NCI-H524 (cell line): ENCODE measurements at places on chromosomes 11 and 22.

DNA sequence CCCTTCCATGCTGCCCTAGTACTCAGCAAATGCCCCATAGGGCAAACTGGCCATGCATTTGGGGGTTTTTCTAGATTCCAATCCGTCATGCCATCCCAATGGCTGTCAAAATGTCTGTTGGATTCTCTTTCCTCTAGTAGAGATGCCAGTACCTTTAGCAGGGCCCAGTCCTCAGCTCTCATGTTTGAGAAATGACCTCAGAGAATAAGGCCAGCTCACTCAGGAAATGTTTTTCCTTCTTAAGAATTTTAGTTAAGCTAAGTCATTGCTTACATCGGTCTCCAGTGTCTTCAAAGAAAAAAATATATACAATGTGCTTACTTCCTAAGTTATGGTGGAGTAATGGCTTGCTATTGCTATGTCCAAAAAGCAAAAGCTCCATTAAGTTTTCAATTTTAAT, 14.1 kb upstream of the ALKBH3 start:
- DNase-seq = no peak

DNA sequence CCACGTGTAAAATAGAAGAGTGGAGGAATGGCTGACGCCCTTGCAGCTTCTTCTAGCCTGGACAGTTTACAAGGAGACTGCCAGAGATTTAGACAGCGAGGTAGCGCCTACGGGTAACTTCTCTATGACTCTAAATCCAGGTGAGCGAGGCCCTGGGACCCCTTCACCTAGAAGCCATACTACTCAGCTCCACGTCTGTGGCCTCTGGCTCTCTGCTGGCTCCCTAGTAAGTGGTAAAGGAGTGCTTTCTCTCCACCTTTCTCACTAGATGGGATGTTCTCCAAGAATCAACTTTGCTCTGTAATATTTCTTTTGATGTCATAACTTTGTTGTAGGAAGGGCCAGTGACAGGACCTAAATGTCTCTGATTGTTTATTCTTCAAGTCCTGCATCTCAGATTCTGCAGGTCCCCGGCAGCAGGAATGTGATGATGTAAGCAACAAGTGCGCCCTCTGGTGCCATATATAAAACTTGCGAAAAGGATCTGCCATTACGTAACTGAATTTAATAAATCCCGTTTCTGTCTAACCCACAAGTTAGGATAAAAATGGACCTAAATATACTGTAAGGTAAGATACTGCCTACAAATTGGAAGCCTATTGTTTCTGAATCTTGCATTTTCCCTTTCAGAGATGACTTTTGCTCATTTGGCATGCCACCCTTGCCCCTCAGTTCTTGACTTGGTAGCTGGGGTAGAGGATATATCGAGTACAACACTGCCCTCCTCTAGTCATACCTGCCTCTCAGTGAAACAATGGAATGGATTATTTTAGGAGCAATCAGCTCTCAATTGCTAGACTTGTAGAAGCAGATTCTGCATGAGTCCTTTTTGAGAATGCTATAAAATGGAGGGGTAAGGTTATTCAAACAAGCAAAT, 11.0 kb upstream of the PTPN5 start:
- no peak for DNase-seq

GRCh38 chr11:29161191-29161590, 855.6 kb downstream of the KCNA4 start:
- peak; percentile 23 for DNase-seq

DNA sequence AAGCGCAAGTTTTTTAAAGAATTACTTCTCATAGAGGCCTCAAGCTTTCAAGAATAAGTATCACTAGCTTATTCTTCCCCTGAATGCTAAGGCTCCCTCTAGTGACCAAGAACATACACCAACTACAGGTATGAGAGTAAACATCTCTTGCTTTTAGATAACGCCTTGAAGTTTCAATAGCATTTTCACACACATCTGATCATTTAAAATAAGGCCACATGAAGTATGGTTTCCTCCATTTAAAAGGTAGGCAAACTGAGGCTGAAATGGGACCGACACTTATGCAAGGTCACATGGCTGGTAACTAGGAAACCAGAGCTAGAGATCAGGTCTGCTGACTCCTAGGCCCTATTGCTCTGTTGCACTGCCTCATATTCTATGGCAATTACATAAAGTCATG, 66.5 kb downstream of the CCDC34 start:
- peak; percentile 23 for DNase-seq

DNA sequence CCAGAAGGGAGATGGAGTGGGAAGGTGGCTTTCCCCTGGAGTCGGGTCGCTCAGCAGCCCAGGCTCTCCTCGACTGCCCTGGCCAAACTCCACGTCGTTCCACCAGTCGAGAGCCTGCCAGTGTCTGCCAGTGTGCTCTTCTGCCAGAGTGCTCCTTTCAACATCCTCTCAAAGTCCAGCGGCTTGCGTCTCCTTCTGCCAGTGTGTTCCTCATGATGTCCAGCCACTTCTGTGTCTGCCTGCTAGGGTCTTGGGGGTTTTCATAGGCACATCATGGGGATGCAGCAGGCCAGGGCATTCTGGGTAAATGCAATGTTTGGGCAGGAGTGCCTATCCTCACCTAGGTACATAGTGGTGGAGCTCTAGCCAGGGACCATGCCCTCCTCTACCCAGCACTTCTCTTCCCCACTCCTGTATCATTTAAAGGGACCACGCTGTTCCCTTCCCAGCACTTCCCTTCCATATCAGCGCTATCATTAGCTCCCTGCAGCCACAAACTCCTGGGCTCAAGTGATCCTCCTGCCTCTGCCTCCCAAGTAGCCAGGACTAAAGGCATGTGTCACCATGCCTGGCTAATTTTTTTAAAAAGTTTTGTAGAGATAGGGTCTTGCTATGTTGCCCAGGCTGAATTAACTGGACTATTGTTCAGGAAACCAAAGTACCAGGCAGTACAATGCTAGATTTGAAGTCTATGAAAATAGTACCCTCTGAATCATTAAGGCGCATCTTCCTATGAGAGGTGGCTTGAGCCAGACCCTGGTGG, 62.9 kb upstream of the CLDN5 start:
- no peak for DNase-seq

GRCh38 chr11:61116426-61117167, 14.3 kb downstream of the CD5 start:
- no peak for DNase-seq

DNA sequence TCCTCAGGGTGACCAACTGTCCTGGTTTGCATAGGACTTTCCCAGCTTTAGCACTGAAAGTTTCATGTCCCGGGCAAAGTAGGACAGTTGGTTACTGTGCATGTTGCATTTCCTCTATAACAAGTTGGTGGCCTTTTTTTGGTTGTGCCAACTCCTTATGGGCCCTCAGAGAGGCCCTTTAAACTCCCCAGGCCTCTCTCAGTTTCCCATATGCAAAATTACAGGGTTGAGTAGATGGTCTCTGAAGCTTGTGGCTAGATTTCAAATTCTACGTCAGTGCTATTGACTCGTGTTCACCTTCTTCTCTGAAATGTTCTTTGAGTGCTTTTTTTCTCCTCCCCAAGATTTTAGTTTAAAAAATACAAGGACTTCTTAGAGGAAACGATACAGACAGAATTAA, 92.5 kb downstream of the MYO18B start:
- DNase-seq = no peak

DNA sequence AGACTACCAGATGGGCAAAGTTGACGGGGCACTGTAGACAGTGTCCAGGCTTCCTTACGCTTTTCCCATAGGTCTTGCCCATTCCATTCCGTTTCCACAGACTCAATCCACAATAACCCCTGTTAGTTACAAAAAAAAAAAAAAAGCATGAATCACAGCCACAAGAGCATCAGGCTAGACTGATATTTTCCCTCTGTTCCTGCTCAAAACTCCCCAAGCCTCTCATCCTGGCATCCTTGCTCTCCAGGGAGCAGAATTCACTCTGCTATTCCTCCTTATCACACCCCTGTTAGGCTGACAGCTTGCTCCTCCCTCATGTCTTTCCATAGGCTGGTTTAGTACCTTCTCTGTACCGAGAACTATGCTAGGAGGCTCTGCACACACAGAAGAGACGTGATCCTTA, 42.2 kb downstream of the TMEM123 start:
- no peak for DNase-seq

- DNase-seq = no peak
Observed at GRCh38 chr22:30225220-30225927, 21.2 kb downstream of the LIF start.

GRCh38 chr11:122096272-122097112, 19.5 kb downstream of the BLID start:
- no peak for DNase-seq

DNA sequence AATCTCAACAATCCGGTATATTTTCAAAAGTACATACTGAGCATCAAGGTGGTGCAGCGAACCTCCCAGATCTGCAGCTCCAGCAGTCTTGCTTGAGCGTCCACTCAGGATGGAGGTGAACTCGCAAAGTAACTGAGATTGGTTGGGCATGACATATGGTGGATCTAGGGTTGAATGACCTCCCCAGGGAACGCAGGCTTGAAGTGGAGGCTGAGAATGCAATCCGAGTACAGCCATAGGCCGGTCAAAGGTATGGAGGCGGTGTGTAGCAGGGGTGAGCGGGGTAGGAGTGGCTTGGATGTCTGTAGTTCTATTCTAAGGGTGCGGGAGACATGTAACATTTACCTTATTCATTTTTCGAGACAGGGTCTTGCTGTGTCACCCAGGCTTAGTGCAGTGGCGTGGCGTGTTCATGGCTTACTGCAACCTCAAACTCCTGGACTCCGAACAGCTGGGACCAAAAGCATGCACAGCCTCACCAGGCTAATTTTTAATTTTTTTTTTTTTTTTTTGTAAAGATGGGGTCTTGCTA, 631 bp upstream of the C22orf39 start:
- DNase-seq = peak; percentile 97

DNA sequence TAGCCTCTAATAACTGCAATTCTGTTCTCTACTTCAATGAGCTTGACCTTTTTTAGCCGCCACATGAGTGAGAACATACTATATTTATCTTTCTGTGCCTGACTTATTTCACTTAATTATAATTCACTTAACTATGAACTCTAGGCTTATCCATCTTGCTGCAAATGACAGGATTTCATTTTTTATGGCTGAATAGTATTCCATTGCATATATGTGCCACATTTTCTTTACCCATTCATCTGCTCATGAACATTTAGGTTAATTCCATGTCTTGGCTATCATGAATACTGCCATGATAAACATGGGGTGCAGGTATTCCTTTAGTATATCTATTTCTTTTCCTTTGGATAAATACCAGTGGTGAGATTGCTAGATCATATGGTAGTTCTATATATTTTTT, 85.2 kb downstream of the CWC15 start:
- DNase-seq = no peak

DNA sequence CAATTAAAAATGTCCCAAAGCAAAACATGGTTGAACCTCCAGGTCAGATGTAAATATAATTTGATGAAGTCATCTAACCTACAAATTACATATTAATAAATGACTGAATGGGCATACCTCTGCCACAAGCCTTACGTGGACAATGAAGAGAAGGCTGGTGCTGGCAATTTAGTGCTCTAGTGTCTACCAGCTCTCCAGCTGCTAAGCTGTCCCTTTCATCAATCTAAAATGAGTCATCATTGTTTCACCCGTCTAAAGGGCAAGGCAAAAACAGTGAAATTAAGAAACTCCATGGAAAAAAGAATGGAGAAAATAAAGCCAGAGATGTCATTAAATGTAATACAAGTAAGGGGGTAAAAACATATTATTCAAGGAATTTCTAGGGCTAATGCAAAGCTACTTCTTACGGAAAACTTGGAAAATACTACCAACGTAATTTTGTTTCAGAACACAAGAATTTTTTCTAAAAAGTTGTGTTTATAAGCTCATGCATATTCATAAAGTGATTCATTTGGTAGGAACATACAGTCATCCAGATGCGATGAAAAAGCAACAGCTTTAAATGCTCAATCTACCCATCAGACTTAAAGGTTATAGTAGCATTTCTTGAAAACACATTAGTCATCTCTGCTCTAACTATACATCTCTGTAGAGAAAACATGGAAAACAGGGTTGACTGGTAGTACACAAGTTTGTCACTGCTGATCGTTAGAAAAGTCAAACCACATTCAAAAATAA, 71.5 kb downstream of the SIK3 start:
- no peak for DNase-seq

DNA sequence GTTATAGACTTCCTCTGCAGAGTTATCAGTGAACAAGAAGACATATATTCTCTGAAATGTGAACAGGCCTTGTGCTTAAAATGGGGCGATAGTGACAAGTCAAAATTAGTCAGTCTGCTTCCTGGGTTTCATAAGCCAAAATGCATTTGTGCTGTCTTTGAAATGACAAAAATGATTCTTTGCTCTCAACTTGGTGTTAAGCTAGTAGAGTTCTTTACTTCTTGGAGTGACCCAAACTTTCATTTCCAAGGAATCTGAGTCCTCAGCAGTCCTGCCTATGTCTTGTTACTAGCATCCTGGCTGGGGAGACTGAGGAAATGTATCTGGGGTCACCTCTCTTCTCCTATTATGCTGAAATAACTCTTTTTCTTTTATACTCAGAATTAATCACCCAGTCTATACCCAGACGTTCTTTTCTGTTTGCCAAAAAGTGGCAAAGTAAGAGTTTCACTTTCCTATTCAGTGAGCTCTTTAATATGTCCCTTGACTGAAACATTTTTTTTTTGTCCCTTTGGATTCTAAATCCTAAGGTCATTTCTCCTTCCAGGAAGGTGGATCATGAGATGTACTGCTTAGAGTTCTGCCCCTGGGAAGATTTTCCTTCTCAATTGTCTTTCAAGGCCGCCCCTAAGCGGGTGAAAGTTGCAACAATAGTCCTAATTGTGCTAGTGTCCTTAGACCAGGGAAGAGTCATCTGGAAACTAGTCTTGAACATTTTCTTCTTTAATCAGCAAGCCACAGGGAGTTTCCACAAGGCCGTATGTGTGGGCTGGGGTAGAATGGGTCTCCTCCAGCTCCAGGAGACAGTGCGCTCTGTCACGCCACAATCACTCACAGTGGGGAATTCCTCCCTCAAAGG, 53.0 kb upstream of the RDX start:
- no peak for DNase-seq

DNA sequence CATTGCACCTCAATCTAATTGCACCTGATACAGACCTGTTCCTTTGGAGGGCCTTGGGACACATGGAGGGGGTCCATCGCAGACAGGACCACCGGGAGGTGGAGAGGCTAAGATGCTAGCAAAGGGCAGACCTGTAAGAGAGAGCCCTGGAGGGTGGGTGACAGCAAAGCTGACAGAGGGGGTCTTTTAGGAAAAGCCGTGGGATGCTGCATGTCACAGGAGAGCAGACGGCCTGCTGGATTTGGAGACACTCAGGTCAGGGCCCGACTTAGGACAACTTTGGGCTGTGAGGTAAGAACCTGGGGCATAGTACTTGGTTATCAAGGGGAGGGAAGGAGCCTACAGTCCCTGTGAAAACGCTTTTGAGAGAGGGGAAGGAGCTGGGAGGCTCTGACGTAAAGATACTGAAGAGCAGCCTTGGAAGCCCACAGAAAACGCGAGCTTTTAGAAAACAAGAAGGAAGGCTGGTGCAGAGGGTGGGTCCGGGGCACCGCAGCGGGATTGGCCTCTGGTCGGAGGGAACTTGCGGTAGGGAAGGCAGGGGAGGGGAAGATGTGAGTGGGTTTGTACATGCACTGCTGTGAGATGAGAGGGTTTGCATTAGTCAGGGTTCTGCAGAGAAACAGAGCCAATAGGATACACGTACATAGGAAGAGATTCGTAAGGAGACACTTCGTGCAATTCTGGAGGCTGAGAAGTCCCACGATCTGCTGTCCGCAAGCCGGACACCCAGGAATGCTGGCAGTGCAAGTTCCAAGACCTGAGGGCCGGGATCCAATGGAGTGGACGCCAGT, 868.5 kb downstream of the TBC1D22A start:
- peak; percentile 68 for DNase-seq
